ENCODE measurements at places on chromosomes 16 and 17.

GRCh38 chr17:44910231-44911106, 4.8 kb downstream of the GFAP start:
- no peak for DNase-seq

- DNase-seq, result no peak
Measured at GRCh38 chr17:9475101-9475658, 100.4 kb downstream of the STX8 start.

DNA sequence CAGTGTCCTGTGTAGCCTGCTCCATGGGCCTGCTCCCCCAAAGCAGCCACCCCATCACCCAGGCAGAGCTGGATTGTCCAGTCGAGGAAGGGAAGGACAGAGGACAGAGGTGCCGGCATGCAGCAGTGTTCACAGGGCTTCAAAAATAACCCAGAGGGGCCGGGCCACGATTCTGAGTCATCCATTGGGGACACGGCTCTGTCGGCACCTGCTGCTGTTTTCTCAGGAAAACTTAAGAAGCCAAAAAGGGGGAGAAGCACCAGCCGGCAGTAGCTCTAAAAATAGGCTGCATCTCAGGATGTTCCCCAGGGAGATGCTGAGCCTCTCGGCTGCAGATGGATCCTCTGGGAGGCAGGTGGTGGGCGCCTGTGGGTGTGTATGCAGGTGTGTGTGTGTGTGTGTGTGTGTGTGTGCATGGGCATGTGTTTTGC, 1.6 kb downstream of the CA7 start:
- DNase-seq, result no peak

DNA sequence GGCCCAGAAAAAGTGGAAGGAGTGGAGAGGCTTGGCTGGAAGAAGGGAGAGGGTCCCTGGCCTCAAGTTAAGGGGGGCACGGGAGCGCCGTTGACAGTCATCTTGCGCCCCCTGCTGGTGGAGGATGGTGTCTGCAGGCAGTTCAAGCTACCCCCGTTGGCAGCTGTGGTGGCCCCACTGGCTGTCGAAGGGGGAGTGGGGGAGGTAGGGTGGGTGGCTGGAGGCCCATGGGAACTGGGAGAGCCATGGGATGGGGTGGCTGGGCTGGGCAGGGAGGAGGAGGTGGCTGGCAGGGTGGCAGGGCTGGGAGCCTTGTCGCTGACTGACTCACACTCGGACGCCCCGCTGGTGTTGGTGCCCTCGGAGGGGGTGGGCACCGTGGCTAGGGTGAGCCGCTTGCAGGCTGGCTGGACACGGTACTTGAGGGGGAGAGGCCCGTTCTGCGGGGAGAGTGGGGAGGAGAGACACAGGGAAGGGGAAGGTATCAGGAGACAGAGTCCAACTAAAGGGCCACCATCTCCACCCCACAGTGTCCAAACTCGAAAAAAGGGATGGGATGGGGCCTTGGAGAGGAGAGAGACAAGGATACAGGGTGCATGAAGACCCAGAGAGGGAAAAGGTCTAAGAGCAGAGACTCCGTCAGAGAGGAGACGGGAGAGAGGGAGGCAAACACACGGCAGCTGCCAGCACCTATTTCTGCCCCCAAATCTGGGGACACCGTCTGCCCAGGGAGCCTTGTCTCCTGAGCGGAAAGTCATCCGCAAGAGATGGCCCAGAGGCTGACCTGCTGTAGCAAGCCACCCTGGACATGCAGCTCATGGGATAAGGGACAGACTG, 5.2 kb downstream of the CISD3 start:
- DNase-seq, result peak; percentile 66

Data from activated CD4-positive, alpha-beta T cell treated with anti-CD3 and anti-CD28 coated beads for 1 hour (primary cell).